ENCODE measurements at places on chromosomes 16 and 17.

DNA sequence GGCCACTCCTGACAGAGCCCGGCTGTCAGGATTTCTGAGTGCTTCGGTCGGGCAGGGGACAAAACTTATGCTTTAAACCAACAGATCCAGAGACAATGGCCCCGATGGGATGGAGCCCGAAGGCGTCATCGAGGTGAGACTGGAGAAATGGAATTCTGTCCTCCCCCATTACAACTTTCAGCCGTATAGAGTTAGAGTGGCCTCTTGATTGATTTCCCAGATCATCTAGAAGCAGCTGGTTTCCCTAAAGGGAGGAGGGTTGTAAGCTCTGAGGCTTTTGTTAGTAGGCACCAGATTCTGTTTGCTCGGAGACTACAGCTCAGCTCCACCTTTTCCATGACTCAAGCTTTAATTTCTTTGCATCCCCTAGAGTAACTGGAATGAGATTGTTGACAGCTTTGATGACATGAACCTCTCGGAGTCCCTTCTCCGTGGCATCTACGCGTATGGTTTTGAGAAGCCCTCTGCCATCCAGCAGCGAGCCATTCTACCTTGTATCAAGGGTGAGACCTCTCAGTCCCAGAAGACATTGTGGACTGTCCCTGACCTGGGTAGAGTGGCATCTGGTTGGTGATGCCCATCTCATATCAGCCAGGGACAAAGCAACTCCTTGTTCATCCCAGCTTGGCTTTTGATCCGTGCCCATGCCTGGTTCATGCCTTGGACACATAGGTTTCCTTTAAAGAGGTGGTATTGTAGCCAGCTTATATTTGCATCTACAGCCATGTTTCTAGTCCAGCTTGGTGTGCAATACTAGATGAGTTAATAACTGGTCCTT is 5.1 kb upstream of the CD68 start:
- no peak for DNase-seq

GRCh38 chr16:67979955-67980678 is at the start of gene DPEP3:
Gene DPEP3 (minus strand): TSS chr16:67980499. CDS start chr16:67980380, 119 bp downstream.
- no peak for DNase-seq

DNA sequence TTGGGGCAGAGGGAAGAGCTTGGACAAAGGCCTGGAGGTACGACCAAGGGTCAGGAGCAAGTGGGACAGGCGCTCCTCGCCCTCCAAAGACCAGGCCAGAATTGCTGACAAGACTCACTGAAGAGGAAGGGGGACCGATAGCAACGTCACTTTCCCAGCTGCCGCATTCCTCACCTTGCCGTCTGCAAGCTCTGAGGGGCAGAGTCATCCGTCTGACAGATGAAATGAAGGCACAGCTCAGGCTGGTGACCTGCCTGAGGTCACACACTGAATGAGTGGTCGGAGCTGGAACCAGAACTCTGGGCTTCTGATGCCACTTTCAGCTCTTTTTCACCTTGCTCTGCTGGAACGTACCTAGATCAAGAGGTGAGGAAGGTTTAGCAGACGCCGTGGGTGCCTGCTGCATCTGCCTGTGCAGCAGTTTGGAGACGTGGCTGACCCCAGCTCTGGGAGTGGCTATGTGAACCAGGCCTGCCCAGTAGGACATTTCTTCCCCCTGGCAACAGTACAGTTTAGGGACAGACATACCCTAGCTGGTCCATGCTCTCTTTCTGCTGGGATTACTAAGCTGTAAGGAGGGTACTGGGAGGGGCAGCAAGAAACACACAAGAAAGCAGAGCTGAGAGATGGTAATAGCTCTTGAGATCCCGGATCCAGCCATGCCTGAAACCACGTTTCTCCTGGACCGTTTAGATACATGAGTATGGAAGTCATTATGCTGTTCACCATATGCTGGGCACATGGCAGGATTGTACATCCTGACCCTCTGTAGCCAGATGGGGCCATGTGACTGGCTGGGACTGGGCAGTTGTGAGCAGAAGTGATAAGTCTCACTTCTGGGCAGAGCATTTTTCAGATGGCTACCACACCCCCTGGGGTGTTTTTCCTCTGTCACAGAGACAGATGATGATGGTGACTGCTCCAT is 50.9 kb downstream of the IL21R start:
- no peak for DNase-seq

DNA sequence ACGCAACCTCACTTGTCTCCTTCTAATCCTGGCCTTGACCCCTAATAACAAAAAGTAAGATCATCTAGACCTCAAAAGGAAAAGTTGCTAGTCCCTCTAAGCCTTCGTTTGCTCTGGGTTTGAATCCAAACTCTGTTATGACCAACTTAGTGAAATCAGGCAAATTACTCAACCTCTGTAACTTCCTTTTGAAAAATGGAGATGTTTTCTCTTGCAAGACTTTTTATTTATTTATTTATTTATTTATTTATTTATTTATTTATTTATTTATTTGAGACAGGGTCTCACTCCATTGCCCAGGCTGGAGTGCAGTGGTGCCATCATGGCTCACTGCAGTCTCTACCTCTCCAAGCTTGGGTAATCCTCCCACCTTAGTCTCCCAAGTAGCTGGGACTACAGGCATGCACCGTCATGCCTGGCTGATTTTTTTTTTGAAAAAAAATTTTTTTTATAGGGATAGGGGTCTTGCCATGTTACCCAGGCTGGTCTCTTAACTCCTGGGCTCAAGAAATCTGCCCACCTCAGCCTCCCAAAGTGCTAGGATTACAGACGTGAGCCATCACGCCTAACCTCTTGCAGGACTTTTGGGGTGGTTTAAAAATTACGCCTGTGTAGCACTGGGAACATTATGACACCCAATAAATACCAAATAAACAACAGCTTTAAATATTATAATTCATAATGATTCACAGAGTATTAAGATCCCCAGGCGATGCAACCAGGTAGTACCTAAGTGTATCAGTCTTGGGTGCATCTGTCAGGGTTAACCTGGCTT is 63.4 kb downstream of the PITPNC1 start:
- DNase-seq, result no peak

GRCh38 chr17:78337244-78338109 is 22.4 kb downstream of the SOCS3 start:
- peak; percentile 82 for DNase-seq

- no peak for DNase-seq
Measured at GRCh38 chr16:22694887-22695382, 119.0 kb upstream of the HS3ST2 start.

DNA sequence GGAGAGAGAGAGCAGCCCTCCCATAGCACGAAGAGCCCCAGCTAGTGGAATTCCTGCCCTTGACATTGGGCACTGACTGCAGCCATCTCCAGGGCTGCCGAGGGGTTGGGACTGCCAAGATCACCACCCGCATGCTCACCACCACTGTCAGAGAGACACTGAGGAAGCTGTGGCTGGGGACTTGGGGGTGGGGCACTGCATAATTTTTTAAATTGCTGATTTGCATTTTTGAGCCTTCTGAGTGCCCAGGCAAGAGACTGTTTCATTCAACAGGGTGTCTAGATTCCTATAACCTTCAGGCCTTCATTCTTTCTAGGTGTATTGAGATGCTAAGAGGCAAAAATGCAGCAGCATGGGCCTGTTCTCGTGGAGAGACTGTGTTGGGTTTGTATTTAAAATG is 9.0 kb upstream of the EPX start:
- DNase-seq, result no peak

GRCh38 chr17:2106308-2106955 is 51.5 kb downstream of the HIC1 start:
- no peak for DNase-seq

DNA sequence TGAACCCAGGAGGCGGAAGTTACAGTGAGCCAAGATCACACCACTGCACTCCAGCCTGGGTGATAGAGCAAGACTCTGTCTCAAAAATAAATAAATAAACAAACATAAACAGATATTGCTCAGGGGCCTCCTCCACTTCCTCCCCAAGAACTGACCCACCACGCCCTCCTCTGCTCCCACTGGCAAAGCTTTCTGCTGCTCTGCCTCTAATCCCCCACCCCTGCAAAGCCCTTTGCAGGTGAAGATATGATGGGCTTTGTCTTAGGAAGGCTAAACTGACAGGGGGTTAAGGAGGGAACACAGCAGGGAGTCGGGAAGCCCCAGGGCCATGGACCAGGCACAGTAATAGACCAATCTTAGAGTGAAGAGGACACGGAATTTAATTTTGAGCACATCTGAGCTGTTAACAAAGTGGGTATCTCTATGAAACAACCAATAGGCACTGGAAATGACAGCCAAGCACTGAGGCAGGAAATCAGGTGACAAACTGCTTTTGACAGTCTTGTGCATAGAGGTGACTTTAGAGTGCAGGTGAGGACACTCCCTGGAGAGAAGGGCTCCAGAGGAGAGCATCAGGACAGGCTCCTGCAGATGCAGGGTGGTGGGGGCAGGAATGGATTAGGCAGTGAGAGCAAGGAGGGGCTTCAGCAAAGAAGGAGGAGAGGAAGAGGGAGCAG is 6.4 kb upstream of the CD300LD start:
- no peak for DNase-seq

DNA sequence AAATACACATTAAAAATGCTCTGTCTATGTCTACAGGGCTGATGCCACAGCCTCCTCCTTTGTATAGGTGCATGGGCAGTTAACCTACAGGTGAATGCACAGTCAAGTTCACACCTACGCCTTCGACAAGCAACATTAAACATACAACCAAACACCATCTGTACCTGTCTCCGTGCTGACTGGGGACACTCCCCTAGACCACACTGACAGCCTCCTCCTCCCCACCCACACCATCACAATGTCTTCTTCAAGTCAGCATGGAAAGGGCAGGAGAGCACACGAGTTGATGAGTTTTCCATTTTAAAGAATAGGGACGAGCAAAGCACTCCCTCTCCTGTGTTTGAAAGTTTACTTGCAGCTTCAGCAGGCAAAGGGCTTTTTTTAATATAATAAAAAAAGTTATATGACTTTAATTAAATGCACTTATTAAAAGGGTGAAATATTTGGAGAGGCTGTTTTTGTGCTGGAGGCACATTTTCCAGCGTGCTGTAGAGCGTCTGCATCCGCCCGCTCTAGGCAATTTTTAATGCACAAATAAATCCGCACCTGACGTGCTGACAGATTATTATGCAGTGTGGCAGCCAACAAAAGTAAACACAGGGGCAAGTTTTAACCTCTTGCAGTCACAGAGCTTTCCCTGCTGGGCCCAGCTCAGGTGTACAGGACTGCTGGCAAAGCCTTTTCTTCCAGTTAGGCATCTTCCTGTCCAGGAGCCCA is 367.9 kb downstream of the SOX9 start:
- DNase-seq, result no peak

DNA sequence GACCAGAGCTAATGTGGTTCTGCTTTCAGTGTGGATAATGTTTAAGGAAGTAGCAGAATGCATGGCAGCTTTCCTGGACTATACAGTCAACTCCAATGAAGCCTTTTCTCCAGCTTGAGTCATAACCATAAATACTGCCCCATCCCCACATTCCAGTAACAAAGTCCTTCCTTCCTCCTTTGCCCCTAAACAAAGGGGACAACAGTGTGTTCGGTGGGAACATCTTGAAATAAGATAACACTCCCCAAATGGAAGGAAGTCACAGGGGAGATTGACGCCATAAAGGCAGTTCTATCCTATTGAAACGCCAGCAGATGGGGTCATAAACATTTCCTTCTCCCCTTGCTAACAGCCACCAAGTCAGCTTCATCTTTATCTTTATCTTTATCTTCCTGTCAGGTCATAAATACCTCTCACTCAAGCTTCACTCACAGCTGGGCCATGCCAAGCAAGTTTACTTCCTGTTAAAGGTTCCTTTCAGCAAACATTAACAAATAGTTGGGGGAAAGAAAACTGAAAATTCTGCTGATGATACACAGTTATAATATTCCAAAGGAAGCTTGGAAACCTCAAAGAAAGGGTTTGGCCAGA is 136.7 kb downstream of the SNX11 start:
- no peak for DNase-seq

- DNase-seq, result no peak
Measured at GRCh38 chr16:89561884-89562599, 1.6 kb downstream of the RPL13 start.

DNA sequence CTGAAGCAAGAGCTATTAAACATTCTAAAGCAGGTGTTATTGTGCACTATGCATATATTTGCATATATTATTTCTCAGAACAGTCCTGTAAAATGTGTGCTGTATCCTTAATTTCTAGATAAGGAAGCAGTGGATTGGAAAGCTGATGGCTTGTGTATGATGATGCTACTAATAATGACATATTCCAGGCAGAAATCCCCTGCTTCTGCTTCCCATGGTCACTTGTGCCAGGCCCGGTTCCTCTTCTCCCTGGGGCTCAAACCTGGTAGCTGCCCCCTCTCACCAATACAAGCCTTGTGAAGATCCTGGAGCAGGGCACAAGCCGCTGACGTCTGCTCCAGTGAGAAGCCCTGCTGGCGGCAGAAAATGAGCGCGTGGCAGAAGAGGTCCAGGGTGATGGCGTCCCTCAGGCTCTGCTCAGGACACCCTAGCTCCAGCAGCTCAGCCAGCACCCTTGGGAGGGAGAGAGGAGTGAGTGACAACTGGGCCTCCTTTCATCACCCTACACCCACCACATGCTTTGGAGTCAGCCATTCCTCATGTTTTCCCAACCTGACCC is 1.8 kb downstream of the CFAP119 start:
- no peak for DNase-seq

DNA sequence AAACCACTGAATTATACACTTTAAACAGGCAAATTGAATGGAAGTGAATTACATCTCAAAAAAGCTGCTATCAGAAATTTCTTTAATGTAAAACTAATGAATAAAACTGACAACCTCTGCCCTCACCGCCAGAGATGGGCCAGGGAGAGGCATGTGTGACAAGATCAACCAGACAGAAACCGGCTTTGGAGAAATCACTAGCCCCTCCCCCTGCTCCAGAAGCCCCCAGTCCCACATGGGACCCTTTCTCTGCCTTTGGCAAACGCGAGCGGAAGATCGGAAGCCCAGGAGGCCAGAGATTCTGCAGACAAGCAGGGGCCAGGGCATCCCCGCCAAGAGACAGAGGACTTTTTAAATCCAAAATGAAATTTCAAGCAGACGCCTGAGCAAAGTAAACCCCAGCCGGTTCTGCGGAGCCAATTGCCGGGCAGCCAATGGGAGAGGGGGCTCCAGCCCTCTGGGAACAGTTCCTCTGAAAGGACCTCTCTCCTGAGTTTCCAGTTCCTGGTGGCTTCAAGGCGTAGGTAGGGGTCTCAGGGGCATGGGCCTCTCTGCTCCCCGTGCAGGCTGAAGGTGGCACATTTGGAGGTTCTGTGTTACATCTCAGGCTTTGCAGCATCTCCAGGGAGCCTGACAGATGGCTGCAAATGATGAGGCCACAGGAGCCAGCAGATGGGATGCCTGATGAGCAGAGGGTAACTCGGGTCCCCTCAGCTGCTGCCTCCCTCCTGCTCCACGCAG is 118.1 kb downstream of the GSG1L start:
- no peak for DNase-seq

Data from T1000 (cell line).